ENCODE measurements at places on chromosomes 3 and 15.

GRCh38 chr15:29704950-29705597 lies 117.2 kb downstream of the TJP1 start:
- no peak for DNase-seq

GRCh38 chr3:69079269-69080159 lies 651 bp downstream of the UBA3 start:
- no peak for DNase-seq

DNA sequence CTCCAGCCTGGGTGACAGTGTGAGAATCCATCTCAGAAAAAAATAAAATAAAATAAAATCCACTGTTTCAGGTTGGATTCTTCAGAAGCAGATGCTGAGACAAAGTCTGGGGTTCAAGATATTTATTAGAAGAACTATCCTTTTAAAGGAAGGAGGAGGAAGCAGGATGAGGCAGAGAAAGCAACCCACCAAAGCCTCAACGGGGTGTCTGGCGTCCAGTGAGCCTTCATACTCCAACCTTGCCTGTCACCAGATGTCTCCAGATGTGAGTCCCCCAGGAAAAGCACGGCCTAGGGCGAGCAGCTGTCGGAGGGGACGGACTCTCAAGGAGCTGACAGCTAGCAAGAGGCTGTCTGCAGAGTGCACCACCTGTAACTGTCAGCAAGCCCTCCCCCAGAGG lies 37.3 kb downstream of the MB21D2 start:
- DNase-seq, result no peak

DNA sequence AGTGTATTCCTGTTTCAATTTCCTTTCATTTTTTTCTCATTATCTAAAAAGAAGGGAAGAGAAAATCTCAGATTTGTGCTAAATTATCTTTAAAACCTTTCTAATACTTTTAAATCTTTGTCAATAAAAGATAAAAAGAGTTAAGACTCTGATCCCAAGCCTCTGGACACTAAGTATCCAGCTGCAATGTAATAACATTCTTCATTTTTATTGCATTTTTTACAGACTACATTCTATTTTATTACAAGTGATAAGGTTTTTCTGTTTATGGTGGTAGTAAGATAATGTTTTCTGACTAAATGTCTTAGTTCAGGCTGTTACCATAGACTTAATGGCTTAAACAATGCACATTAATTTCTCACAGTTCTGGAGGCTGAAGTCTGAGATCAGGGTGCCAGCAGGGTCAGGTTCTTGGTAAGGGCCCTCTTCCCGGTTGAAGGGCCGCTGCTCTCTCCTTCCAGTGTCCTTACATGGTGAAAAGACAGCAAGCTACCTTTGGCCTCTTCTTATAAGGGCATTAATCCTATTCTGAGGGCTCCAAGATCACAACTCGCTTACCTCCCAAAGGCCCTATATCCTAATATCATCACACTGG lies 19.7 kb downstream of the KCNAB1 start:
- DNase-seq, result no peak

DNA sequence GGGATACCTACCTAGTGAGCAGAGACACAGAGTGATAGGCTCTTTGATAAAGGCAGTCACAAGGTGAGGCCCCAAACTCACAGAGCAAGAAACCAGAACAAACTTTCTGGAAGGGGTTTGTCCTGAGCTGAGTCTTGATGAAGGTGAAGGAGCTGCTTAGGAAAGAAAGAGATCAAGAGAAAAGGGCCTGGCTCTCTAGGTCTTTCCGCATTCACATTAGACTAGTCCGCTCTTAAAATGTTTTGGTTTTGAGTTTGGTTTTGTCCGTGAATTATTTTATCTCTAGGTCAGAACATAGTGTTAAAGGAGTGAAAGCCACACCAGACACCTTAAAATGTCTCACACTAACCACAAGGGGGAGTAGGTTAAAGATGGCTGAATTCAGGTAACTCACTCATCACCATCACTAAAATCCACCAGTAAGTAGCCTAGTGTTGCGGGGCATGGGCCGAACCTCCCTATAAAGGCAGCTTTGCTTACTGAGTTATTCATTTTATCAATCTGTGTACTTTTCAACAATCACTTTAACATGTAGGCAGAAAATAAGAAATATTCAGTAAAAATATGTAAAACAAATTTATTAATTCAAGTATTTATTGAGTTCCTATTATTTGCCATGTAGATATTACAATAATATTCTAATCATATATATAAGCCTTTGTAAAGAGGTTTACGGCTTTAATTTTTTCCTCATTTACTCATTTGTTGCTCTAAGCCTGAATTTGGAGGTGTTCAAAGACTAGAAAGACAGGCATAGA lies 121.5 kb upstream of the TSC22D2 start:
- DNase-seq, result no peak

DNA sequence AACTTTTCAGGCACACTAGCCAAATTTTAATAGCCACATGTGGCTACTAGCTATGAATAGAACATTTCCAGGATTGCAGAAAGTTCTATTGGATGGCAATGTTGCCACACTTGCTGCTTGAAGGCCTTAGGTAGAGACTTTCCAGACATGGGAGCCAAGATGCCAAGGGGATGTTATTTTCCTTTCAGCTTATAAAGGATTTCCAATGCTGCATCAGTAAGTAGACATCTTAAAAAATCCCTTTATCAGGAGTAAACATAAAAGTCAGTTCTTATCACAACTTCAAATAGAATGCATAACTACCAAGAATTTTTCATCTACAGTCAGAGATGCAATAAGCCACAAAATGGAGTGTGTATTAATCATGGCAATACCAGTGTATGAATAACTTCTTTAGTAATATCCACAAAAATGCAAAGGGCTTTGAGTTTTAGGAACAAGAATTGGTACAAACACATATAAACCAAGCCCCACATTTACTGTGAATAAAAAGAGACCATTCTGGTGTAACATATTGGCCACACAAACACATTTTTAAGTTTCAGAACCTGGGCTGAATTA lies 457.1 kb upstream of the ADAMTS9 start:
- DNase-seq, result no peak

- DNase-seq, result no peak
Observed at GRCh38 chr3:152496716-152497115, 228.0 kb downstream of the MBNL1 start.

DNA sequence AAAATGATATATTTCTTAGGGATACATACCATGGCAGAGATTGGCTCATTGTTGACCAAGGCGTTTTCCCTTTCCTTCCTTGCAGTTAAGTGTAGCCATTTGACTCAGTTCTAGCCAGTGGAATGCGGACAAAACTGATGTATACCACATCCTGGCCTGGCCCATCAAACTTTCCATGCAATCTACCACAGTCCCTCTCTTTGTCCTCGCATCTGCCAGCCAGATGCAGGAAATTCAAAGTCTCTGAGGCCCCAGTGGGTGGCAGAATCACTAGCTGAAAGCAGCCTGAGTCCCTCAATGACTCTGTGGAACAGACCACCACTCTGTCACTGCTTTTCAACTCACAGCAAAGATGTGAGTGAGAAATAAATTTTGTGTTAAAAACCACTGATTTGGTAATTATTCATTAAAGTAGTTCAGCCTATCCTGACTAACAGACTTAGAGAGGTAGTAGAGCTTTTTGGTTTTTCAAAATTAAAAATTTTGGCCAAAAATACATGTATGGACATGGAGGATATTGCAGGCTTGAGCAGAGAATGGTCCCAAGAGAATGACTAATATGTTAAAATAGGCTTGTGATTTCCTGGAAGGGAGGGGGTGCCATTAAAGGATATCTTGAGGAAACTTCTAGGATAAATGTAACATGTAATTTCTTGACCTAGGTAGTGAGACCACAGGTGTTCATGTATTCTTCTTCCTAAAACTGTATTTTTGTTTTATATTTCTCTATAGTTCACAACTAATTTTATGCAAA lies 10.9 kb downstream of the LRRFIP2 start:
- DNase-seq, result no peak

DNA sequence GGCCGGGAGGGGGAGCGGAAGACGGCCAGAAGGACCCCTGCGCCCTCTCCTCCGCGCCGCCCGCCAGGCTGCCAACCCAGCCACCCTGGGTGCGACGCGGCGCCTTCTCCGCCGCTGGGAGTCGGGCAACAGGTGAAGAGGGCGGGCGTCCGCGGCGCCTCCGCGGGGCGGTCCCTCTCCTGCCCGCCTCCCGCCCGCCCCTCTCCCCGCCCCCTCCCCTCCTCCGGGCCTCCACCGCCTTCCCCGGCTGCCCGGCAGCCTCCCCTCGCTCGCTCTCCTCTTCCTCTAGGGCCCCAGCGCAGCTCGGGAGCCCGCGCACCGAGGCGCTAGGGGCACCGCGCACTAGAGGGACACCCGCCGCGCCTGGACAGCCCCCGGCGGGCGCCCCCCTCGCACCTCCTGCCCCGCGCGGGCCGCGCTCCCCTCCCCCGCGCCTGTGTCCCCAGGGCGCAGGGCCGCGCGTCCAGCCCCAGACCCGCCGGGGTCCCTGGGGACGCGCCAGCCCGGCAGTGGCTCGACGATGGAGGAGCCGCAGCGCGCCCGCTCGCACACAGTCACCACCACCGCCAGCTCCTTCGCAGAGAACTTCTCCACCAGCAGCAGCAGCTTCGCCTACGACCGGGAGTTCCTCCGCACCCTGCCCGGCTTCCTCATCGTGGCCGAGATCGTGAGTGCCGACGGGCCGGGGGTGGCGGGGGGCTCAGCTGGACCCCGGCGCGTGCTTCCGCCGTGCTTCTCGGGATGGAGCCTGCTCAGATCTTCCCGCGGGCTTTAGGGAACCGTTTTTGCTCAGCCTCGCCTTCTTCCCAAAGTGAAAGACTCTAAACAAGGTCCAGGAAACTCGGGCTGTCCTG lies at the start of gene CMTM8:
Gene CMTM8 (plus strand): TSS at position 228 of the 854 bp plus-strand sequence. CDS start 293 bp downstream, at position 521.
- DNase-seq, result peak; percentile 50

GRCh38 chr3:43224405-43225073 lies 61.8 kb upstream of the SNRK start:
- DNase-seq, result no peak

DNA sequence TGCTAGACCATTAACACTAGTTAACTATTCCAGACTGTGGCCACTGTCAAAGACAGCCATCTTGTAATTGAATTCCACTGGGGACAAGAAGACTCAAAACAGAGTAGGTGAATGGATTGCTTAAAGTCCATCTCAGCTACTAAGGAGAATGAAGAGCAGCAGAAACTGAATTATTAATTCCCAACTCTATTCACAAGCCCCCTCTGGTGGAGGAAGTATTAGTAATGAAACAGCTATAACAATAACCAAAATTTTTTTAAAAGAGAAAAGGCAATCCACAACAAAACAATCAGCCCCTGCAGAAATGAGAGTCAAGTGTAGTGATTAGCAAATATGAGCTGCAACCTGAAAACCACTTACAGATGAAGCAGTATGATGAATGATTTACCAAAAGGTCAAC lies 302.8 kb downstream of the FHIT start:
- peak; percentile 28 for DNase-seq

- DNase-seq, result peak; percentile 14
Observed at GRCh38 chr3:177552051-177552450, 354.8 kb upstream of the TBL1XR1 start.

DNA sequence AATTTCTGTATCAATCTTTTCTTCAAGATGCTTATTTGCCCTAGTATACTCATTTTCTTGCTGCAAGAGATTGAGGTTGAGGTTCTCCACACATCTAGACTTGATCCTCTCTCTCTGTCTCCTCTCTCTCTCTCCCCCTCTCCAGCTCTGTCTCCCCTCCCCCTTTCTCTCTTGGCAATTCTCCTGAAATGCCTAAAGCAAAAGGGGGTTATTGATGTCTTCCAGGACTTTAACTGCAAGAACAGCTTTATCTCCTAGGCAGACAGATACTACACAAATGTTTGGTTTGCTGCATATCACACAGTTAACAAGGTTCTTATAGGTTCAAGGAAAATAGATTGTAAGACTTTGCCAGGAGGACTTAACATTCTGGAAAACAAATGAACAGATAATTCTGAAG lies 52.1 kb downstream of the TMEM212 start:
- DNase-seq, result no peak
